SK-N-SH (cell line): ENCODE measurements at places on chromosomes 13 and 19.
A peak's percentile ranks its signal among the peaks of the same experiment; 100 is the strongest.

- peak overlapping the region; percentile 78; the same call in 1 of the 2 replicates for H3K27ac ChIP-seq
- DNase-seq = peak; percentile 73
- no peaks in the 10 kb centered on the region for H3K36me3 ChIP-seq
- H3K4me1 ChIP-seq = no peaks in the 10 kb centered on the region
- H3K27me3 ChIP-seq = no peaks in the 10 kb centered on the region
Measured at GRCh38 chr19:4633140-4633967, 6.0 kb upstream of the TNFAIP8L1 start.

GRCh38 chr13:95160112-95160906, 140.9 kb downstream of the ABCC4 start:
- no peak for DNase-seq
- peaks cover 17% of the 10 kb centered on the region for H3K36me3 ChIP-seq
- H3K4me1 ChIP-seq = peaks cover 5% of the 10 kb centered on the region; the same call in 1 of the 2 replicates
- H3K4me3 ChIP-seq = no peak overlapping the region

GRCh38 chr13:97015661-97016350, 21.5 kb upstream of the OXGR1 start:
- no peak for DNase-seq
- H3K4me1 ChIP-seq = no peaks in the 10 kb centered on the region
- no peak overlapping the region for H3K4me3 ChIP-seq
- H3K27ac ChIP-seq = no peak overlapping the region

DNA sequence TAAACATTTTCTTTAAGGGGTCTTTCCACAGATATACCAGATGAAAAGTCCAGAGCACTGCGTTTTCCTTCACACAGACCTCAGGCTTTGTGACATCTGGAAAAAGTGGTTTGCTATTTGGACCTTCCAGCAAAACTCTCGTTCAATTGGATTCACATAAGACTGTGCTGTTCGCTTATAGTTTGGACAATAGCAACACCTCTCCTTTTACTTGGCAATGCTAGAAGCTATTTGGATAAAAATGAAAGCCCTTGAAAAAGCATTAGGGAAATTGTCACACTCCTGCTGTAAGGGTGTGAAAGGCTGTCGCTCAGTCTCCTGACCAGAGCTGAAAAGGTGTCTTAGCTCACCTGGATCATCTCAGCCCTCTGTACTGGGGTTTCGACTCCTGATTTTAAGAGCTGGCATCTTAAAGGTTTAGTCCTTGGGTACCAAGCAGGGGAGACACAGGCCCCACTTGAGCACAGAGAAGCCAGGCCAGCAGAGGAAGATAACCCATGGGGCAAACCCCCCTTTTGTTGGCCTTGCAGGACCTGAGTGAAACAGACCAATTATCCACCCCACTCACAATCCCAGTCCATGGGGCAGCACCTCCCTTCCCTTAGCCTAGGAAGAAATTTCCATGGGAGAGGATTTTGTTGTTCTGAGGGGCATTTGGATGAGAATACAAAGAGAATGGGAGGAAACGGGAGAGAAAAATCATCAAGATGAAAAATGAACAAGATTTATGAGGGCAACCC, 257.6 kb downstream of the DLEU7 start:
- no peaks in the 10 kb centered on the region for H3K36me3 ChIP-seq
- no peak overlapping the region for H3K4me3 ChIP-seq
- no peaks in the 10 kb centered on the region for H3K27me3 ChIP-seq
- no peak for DNase-seq
- H3K27ac ChIP-seq = no peak overlapping the region
- H3K4me1 ChIP-seq = peaks cover 19% of the 10 kb centered on the region

GRCh38 chr19:44635581-44636438, 7.9 kb upstream of the PVR start:
- no peak for DNase-seq
- H3K4me1 ChIP-seq = no peaks in the 10 kb centered on the region; the same call in 1 of the 2 replicates
- no peak overlapping the region for H3K4me3 ChIP-seq

- H3K27ac ChIP-seq = no peak overlapping the region
- no peaks in the 10 kb centered on the region for H3K36me3 ChIP-seq
- H3K4me3 ChIP-seq = no peak overlapping the region
Measured at GRCh38 chr13:94143624-94144350, 335.7 kb downstream of the DCT start.

DNA sequence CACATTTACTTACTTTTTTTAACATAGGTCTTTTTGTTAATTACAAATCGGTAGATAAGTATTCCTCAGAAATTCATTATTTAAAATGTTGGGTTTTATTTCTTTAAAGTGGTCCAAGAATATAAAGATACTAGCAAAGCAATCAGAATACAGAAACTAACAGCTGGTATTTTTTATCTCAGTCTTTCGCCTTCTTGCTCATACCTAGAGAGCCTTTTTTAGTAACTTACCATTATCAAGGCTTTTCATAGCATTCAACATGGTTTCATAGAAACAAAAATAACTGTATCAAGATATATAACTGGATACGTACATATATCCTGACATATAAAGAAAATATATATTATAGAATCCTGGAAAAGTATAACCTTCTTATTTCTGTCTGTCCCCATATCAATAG, 227.8 kb upstream of the MIR17HG start:
- H3K4me1 ChIP-seq = no peaks in the 10 kb centered on the region
- no peak overlapping the region for H3K4me3 ChIP-seq
- no peak for DNase-seq
- no peaks in the 10 kb centered on the region for H3K27me3 ChIP-seq

GRCh38 chr13:48029859-48030258, 7.7 kb upstream of the NUDT15 start:
- no peak for DNase-seq
- H3K27me3 ChIP-seq = no peaks in the 10 kb centered on the region
- H3K4me3 ChIP-seq = no peak overlapping the region

- peak overlapping the region; percentile 93 for H3K4me3 ChIP-seq
- DNase-seq = peak; percentile 96
Measured at GRCh38 chr19:18152442-18152816, 534 bp upstream of the PIK3R2 start.

- no peaks in the 10 kb centered on the region for H3K36me3 ChIP-seq
- no peaks in the 10 kb centered on the region; the same call in 1 of the 2 replicates for H3K4me1 ChIP-seq
- H3K27me3 ChIP-seq = no peaks in the 10 kb centered on the region
- H3K4me3 ChIP-seq = no peak overlapping the region
- no peak overlapping the region for H3K27ac ChIP-seq
- DNase-seq = no peak
Measured at GRCh38 chr13:90108547-90108946, 1238.9 kb upstream of the MIR17HG start.

DNA sequence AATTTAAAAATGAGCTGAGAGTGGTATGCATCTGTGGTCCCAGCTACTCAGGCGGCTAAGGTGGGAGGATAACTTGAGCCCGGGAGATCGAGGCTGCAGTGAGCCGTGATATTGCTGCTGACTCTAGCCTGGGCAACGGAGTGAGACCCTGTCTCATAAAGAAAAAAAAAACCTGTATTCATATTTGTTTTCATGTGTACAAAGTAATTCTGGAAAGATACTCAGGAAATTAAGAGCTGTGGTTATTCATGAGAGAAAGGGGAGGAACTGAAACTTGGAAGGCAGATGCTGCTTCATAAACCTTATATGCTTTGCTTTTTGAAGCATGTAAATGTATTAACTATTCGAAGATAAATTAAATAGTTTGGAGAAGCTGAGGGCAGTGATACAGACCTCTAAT, 8.8 kb upstream of the RLN3 start:
- no peaks in the 10 kb centered on the region for H3K36me3 ChIP-seq
- no peak overlapping the region for H3K27ac ChIP-seq
- no peaks in the 10 kb centered on the region for H3K27me3 ChIP-seq
- peaks cover 4% of the 10 kb centered on the region; the same call in 1 of the 2 replicates for H3K4me1 ChIP-seq
- DNase-seq = no peak
- H3K4me3 ChIP-seq = no peak overlapping the region
